Activated naive CD8-positive, alpha-beta T cell treated with anti-CD3 and anti-CD28 coated beads, Interleukin-2, amount 50 U/mL, for 16 hours (primary cell): ENCODE measurements at places on chromosomes 5 and 9.

- no peak for DNase-seq
These were observed 56.1 kb upstream of the TAS2R1 start for GRCh38 chr5:9686216-9686615.

DNA sequence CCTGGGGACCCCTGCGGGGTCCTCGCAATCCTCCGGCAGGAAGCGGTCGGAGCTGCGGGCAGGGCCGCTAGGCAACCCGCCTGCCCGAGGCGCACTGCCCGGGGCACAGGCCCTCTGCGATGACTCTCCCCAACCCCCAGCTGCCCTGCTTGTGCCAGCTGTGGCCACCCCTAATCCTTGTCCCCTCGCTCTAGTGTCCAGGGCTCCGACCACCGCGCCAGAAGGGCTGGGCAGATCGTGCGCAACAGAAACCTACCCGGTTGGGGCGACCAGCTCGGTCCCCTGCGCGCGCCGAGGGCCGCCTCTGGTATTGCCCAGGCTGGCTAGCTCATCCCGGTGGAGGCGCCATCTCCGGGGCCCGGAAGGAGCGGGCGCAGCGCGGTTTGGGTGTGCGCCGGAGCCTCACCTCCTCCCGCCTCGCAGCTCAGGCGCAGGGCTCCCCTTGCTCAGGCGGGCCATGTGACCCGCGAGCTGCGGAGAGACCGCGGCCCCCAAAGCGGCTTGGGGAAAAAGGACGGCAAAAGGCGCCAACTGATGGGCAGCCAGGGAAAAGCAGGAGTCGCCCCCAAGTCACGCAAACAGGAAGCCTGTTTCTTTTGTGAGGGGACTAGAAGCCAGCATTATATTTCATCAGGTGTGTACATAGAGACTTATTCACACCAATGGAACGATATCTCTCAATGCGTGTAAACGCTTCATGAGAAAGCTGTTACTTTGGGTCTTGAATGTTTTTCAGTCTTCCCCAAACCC lies 46.8 kb upstream of the RNF20 start:
- no peak for DNase-seq

- DNase-seq: no peak
These were observed 25.0 kb upstream of the VPS13A start for GRCh38 chr9:77152289-77152688.

DNA sequence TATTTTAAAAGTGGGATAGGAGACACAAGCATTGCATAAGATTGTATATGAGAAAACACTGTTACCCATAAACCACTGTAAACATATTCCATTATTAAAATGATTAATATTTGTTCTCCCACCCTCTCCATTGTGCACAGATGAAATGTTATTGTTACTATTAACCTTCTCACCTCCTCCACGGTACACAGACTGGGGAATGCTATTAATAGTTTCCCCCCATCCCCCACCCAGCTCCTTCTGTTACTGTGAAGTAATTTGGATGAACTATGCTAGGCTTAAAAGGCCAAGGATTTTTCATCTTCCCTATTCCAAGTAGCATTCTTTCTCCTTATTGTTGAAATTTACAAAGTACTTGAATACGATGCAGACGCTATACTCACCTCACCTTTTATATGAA lies 91.4 kb downstream of the JAKMIP2 start:
- no peak for DNase-seq

- no peak for DNase-seq
These were observed 65.7 kb upstream of the EIF4EBP3 start for GRCh38 chr5:140481758-140482157.

DNA sequence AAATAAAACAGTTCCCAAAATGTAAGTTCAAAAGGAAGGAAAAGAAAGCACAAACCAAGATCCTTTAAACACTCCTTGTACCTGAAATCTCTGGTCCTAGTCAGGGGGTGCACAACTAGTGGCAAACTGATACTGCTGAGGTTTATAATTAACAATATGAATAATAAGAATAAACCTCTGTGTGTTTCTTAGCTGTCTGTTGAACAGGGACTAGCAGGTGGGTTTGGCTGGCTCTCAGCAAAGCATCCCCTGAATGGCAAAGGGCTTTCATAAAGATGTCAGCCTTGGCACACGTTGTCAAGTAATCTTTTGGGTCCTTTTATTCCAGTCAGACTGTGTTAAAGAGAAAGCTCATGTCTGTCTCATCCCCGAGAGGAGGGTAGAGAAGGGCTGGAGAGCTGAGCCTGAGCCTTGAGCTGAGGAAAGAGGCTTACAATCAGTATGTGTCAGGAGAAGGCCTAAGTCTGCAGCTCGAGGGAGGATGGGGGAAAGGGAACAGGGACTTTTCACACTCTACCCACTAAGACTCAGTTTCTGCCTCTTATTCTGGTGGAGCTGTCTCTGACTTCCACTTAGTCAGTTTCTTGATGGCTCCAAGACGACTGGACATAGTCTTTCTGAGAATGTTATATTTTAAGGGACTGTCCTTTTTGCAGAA lies 123.0 kb downstream of the GALNT10 start:
- no peak for DNase-seq

GRCh38 chr9:4750023-4750673 lies 9.1 kb upstream of the AK3 start:
- no peak for DNase-seq

DNA sequence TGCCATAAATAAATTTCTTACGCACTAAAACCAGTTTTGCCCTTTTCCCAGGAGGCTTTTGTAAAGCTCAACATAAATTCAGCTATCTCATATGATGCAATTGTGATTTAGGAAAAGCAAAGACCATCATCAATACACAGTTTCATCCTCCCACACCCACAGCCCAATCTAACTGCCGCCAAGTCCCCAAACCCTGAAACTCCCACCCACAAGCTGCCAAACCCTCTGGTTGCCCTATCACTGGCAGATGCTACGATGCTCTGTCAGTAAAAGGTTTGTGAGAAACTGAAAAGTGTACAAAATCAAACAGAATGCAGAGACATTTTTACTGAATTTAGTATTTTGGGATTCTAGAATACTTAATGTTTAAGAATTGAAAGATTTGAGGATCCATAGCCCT lies 42.8 kb upstream of the NR4A3 start:
- DNase-seq: no peak

- no peak for DNase-seq
These were observed 202.9 kb downstream of the NR2F1-AS1 start for GRCh38 chr5:93378073-93378472.

GRCh38 chr5:2536632-2537377 lies 214.7 kb downstream of the IRX2 start:
- no peak for DNase-seq

DNA sequence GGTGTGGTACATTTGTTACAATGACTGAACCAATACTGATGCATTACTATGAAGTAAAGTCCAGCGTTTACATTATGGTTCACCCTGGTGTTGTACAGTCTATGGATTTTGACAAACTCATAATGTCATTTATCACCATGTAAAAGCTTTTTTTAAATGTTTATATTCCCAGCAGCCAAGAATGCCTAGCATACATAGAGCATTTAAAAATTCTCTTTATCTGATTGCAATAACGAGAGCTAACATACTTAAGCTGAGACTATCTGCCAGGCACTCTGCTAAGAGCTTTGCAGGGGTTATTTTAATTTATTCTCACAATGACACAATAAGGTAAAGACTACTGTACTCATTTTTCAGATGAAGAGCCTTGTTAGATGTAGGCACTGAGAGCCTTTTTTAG lies 24.1 kb downstream of the PRDM6 start:
- DNase-seq: no peak

GRCh38 chr9:91100878-91101450 lies 260.8 kb downstream of the AUH start:
- DNase-seq: no peak

- DNase-seq: no peak
These were observed 152.2 kb downstream of the BNC2 start for GRCh38 chr9:16718296-16718695.

- DNase-seq: no peak
These were observed 49.7 kb upstream of the LHFPL2 start for GRCh38 chr5:78698191-78698791.

GRCh38 chr9:71968541-71969090 lies 57.2 kb downstream of the C9orf85 start:
- no peak for DNase-seq

GRCh38 chr9:90808890-90809685 lies 7.5 kb downstream of the SYK start:
- DNase-seq: no peak

DNA sequence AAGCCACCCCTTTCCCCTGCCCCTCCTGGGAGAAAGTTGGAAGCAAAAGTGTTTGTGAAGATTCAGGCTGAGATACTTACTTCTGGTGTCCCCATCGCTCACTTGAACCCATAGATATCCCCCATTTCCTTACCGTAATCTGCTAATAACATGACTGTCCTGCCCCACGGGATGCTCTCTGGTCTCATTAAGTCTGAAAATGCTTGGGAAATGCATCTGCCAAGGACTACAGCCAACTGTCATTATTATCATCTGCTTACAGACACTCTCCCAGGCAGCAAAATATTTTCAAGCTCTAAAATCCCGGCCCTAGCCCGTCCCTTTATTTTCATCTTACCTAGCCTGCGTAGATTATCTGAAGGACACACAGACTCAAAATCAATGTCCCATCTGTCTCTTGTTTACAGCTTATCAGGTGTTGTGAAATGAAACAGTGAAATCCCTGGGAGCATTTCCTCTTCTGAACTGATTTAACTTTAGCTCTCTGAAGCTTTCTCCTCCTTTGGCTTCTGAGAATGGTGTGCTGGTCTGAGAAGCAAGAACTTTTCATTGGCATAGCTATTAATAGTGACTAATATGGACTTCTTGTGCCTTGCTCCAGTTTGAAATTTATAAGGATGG lies 126.9 kb upstream of the OSMR start:
- DNase-seq: no peak

DNA sequence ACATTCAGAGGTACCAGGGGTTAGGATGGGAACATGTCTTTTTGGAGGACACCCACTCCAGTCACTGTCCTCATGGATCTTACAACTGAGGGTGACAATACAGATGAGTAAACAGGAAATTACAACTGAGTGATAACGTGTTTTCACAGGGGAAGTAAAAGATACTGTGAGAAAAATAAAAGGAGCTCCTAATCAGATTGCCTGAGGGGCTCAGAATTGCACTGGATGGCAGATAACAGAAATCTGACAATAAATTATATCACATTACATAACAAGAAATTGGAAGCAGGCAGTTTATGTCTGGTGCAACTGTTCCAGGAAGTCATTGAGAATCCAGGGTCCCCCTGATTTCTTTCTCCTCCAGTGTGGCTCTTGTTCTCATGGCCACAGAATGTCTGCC lies 40.1 kb upstream of the PCSK1 start:
- no peak for DNase-seq

- no peak for DNase-seq
These were observed 183.6 kb upstream of the MAP3K1 start for GRCh38 chr5:56631719-56632118.
